ENCODE measurements at places on chromosomes 6 and 20.

- DNase-seq: no peak
Observed at GRCh38 chr6:125953502-125953875, 3.1 kb upstream of the HINT3 start.

DNA sequence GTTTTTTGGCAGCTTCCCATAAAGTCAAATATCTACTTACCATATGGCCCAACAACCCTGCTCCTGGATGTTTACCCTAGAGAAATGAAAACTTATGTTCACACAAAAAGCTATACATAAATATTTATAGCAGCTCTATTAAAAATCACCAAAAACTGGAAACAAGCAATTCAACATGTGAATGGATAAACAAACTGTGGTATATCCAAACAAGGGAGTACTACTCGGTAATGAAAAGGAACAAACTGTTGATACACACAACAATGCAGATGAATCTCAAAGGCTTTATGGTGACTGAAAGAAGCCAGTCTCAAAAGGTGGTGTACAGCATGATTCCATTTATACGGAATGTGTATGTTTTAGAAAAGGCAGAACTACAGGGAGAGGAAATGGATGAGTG, 48.4 kb downstream of the PREX1 start:
- no peak for DNase-seq

GRCh38 chr20:10985536-10985935, 311.7 kb upstream of the JAG1 start:
- DNase-seq: no peak

- DNase-seq: no peak
Observed at GRCh38 chr6:20169119-20169557, 43.1 kb downstream of the MBOAT1 start.

DNA sequence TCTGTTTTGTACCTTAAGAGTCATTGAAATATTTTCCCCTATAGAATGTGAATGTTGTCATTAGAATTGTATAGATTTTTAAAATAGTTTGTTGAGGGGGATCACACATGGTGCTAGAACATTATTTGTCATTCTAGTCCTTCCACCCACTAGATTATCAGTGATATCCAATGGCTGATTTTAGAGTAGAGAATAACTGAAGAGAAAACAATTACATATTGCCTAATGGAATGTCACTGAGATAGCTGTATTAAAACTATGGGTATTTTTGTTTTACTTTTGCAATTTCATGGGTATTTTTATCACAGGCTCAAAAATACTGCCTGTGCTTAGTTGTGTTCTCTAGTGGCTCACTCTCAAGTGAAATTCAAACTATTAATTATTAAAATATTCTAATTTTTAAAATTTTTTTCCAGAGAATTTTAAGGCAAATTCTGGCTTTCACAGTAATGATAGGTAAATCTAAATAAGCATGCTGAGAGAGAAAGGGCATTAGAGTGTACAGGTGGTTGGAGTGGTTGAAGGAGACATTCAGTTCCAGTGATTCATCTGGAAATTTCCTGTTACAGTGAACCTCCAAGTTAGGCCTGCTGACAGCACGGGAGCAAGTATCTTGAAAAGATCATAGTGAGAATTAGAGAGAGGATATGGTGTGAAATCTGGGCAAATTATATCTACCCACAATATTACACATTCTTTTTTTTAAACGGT, 399.6 kb downstream of the NKAIN2 start:
- no peak for DNase-seq

DNA sequence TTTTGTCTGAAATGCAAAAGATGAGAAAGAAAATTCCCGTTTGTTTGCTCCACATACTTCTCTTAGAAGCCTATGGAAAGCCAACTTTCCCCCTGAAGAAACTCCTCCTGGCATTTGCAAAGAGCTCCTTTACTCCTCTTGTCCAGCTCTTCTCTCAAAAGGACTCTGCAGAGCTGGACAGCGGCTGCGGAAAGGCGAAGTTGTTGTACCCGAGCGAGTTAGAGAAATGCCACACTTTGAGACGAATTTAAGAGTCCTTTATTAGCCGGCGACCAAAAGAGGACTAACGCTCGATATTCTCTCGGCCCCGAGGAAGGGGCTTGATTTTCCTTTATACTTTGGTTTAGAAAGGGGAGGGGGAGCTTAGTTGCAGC, 157.8 kb downstream of the TRIM27 start:
- no peak for DNase-seq
